ENCODE measurements at places on chromosomes 3 and 15. TPM values are rescaled to one million over a fixed set of nuclear protein-coding genes. Genes with fewer than 3 reads are reported as not detected.

COL6A6 gene
- not detected for total RNA-seq

AMIGO3 gene
- total RNA-seq = 3.5 TPM

MKRN3 gene
- total RNA-seq = not detected

- H3K4me3 ChIP-seq = no peak overlapping the region
- no peaks in the 10 kb centered on the region for H3K36me3 ChIP-seq
- no peaks in the 10 kb centered on the region for H3K4me1 ChIP-seq
- no peaks in the 10 kb centered on the region for H3K27me3 ChIP-seq
Measured at GRCh38 chr3:43048470-43048869, 57.4 kb downstream of the POMGNT2 start.

DNA sequence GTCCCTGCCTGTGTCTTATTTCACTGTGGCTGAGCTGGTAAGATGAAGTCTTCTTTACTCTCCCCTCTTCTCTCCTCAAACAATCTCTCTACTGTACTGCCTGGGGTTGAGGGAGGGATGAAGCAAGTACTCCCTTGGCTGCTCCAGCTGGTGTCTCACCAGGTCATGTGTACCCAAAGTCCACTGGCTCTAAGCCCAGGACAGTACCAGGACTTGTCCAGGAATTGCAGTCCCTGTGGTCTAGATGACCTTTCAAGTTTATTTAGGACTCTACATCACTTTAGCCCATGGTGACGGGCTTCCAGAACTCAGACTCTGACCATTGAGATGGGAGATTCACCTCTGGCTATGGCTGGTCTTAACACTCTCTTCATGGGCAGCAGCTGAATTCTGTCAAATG, 17.5 kb upstream of the SLC27A2 start:
- H3K27ac ChIP-seq = no peak overlapping the region
- H3K4me1 ChIP-seq = no peaks in the 10 kb centered on the region
- H3K27me3 ChIP-seq = no peaks in the 10 kb centered on the region
- no peaks in the 10 kb centered on the region for H3K36me3 ChIP-seq
- H3K4me3 ChIP-seq = no peak overlapping the region

DNA sequence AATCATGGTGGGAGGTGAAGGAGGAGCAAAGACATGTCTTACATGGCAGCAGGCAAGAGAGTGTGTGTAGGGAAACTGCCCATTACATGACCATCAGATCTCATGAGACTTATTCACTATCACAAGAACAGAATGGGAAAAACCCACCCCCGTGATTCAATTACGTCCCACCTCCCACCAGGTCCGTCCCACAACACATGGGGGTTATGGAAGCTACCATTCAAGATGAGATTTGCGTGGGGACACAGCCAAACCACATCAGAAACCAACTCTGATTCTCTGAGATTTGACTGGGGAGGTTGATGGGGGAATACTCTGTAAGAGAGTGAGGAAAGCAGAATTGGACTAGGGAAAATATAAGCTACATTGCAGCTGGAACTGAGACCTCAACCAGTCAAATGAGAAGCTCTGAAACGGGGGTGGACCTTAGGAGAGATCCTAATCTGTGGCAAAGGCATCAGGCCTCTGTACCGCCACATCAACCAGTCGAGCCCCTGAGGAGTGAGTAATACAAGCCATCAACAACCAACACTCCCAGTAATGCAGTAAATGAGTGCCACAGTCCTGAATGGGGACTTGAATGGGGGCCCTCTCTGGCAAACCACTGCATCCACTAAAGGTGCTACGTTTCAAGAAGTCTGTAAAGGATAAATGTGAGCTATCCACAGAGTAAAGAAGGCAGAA, 207.9 kb upstream of the GADL1 start:
- H3K27ac ChIP-seq = no peak overlapping the region
- no peaks in the 10 kb centered on the region for H3K27me3 ChIP-seq
- DNase-seq = no peak
- H3K4me1 ChIP-seq = no peaks in the 10 kb centered on the region

SLC6A1 gene
- 0.27 TPM for total RNA-seq

IRAK2 gene
- 9.1 TPM for total RNA-seq

DNA sequence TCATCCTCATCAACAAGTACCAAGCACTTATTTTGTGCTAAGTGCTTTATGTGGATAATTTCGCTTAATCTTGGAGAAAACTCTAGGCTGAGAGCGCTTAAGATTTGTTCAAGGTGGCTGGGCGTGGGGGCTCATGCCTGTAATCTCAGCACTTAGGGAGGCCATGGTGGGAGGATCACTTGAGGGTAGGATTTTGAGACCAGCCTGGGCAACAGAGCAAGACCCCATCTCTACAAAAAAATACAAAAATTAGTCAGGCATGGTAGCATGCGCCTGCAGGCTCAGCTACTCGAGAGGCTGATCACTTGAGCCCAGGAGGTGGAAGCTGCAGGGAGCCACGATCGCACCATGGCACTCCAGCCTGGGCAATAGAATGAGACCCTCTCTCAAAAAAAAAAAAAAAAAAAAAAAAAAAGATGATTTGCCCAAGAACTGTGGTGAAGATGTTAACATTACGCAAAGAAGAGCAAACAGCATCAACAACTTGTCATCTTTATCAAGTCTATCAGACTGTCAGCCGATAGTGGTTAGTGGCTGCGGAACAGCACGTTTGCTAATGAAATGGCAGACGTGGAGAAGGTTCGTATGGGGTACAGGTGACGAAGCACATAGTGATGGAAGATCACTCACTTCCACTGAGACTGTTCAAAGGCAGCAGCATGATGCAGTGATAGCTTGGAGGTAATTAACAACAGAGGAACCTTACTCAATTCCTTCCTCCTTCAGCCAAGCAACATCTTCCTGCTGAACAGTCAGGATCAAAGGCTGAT, 27.7 kb downstream of the NRROS start:
- no peak overlapping the region for H3K27ac ChIP-seq
- H3K27me3 ChIP-seq = no peaks in the 10 kb centered on the region
- no peaks in the 10 kb centered on the region for H3K36me3 ChIP-seq
- DNase-seq = no peak

DNA sequence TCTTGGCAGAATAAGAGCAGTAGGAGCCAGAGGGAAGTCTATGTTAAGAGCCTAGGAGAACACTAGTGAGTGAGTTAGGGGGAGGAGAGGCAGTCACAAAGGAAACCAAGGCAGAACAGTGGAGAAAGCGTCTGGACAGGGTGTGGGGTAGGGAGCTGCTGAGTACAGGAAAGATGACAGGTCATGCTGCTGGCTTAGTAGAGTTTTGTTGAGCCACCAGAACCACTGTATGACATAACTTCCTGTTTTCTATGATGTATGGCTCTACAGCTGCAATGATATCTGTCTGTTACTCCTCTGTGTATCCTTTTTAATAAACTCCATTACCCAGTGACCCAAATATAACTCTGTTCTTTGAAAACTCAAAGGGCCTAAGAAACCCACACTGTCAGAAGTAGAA, 10.6 kb upstream of the STT3B start:
- no peaks in the 10 kb centered on the region for H3K27me3 ChIP-seq
- DNase-seq = no peak
- H3K4me3 ChIP-seq = no peak overlapping the region
- H3K4me1 ChIP-seq = no peaks in the 10 kb centered on the region

Measured in Peyer's patch (tissue), 4 donors.